ENCODE measurements at places on chromosomes 13 and 19. TPM values are rescaled to one million over a fixed set of nuclear protein-coding genes. Genes with fewer than 3 reads are reported as not detected.

- no peak for DNase-seq
Observed at GRCh38 chr13:76379341-76380105, 506.7 kb downstream of the KCTD12 start.

GRCh38 chr13:37101201-37101600 lies 4.3 kb downstream of the CSNK1A1L start:
- DNase-seq, result no peak

- DNase-seq, result no peak
Observed at GRCh38 chr13:60617991-60618733, 221.1 kb downstream of the TDRD3 start.

- no peak for DNase-seq
Observed at GRCh38 chr13:33078263-33078662, 62.0 kb downstream of the KL start.

DNA sequence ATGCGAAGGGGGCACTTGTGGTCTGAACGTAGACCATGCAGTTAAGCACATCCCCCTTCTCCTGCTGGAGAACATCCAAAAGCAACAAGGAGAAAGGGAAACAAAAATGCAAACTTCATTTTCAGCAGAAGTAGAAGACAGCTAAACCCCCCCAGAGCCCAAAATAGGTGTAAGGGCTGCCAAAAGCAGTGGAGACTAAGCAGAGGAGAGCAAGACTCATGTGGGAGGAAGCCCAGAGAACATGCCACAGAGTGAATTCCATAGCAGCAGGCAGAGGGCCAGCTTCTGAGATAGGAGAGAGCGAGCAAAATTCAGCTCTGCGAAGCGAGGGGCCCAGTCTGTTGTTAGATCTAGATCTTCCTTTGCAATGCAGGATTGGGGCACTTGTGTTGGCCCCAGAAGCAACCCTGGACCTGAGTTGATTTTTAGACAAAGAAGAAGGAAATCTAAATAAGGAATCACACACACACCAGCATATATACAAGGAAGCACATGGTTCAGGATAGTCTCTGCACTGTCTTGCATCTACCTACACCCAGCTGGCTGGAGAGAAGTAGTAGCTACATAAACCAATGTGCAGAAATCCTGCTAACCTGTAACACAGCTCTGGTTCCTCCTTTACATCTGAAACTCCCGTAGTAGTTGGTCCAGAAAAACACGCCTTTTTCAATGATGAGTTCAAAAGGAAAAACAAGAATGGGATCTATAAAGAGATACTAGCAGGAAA lies 199.6 kb downstream of the SPRY2 start:
- peak; percentile 37 for DNase-seq

GRCh38 chr13:58767566-58767965 lies 1136.0 kb downstream of the PCDH17 start:
- no peak for DNase-seq

DNA sequence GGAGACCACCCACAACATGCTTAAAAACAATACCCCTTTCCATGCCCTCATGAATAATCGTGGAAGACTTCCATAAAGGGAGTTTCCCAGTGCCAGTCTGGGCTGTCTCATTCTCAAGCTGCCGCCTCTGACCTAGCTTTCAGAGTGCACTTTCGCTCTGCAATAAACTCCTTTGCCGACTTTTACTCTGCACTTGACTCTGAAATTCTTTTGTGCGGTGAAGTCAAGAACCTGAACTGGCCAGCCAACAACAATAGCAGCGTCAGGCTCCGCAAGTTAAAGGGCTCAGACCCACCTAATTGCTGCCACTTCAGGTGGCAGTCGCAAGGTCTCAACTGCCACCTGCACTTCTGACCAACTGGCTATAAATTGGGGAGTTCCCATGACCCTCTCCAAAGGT lies 10.3 kb upstream of the LEUTX start:
- DNase-seq, result no peak

GRCh38 chr13:98994080-98994479 lies 16.2 kb upstream of the DOCK9 start:
- no peak for DNase-seq

GRCh38 chr19:33647146-33647545 lies 25.4 kb downstream of the CHST8 start:
- DNase-seq, result no peak

DNA sequence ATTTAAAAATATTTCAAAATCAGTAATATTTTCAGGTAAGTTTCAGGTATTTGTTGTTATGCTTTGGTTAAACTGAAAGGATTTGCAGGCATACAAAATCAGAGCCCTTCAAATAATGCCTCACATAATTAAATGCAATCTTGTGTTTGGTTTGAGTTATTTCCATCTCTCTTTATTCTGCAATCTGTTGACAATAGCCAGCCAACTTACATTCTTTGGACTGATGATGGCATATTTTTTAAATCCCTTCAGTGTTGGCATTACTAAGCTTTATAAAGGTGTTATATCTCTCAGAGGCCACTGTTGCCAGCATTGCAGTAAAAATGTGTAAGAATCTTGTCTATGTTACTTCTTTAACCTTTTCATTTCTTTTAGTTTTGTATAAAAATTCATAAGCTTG lies 257.2 kb upstream of the RFC3 start:
- no peak for DNase-seq

- DNase-seq, result no peak
Observed at GRCh38 chr13:61727767-61728166, 312.1 kb upstream of the PCDH20 start.

DNA sequence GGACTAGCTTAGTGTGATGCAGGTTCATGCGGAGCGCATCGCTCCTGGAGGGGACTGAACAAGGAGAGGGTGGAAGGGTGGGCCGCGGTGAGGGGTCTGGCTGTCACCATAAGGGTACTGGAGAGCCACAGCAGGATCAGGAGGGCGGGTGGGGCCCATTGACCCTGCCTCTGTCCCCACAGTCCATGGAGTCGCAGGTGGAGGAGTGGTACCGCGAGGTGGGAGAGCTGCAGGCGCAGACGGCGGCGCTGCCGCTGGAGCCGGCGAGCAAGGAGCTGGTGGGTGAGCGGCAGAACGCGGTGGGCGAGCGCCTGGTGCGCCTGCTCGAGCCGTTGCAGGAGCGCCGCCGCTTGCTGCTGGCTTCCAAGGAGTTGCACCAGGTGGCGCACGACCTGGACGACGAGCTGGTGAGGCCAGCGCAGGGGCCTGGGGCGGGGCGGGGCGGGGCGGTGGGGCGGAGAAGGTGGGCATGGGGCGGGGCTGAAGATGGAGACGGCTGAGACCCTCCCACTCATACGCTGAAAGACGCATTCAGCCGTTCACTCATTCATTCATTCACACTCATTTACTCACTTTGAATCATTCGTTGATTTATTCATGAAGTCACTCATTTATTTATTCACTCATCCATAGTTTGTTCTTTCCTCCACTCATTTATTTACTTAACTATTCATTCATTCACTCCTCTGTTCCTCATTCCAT lies 27.5 kb upstream of the SHKBP1 start:
- peak; percentile 79 for DNase-seq

DNA sequence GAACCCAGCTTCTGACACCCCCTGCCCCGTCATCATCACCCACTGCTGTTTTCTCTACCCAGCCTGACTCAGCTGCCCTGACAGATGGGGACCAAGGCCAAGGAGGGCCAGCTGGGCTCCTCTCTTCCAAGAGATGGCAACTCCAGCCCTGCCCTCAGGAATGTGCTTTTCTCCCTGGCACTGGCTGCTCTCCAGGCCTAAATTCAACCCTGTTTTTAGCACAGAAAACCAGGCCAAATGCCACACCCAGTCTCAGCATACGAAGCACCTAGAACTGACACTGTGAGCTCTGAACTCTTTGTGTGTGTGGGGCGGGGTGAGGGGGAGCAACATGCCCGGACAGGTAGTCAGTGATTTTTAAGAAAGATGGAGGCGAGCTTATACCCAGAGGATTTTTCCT lies 23.4 kb upstream of the IGFL1 start:
- no peak for DNase-seq

DNA sequence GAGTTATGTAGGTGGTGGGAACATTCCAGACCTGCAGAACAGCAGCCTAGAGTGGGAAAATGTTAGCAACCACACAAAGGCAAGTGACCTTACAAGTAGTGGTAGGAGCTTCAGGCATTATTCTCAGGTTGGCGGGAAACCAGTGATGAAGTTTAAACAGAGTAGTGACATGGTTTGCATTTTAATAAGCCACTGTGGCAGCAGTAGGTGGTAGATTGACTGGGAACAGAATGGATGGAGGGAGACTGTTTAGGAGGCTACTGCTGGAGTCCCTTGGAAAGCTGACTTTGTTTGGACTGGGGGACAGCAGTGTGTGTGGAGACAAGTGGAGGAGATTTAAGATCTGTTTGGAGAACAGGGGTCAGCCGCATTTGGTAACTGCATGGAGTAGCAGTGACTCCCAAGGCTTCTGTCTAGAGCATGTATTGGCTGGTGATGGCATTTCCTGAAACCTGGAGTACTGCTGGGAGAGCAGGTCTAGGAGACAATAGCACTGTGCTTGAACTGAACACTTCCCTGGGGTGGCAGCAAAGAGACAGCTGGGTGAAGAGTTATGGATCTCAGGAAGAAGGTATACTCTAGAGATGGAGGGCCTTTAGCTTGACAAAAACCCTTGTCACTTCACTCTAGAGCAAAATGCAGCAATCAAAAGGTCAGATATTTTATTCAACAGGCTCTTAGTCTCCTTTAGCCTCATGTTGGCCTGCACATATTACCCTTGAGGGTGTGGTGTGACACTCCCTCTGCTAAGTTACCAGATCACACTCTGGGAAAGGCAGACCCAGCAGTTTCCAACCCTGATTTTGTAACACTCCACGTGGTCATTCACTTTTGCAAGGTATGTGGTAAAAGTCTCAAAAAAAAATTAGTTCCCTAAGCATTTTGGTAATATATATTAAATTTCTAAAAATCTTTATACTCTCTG lies 70.3 kb downstream of the DHRS12 start:
- DNase-seq, result no peak

DNA sequence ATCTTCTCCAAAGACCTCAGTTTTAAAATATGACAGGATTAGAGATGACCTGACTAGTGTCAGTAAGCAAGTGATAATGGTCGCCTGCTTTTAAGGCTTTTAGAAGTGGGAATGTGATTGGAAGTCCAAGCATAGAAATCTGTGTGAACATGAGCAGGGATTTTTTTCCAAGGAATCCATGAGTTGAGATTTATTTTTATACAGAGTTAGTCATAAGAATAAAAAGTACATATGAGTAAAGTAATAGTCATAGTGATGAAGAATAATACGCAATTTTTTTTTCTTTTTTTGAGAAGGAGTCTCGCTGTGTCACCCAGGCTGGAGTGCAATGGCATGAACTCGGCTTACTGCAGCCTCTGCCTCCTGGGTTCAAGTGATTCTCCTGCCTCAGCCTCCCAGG lies 1.6 kb downstream of the ZNF546 start:
- no peak for DNase-seq

DNA sequence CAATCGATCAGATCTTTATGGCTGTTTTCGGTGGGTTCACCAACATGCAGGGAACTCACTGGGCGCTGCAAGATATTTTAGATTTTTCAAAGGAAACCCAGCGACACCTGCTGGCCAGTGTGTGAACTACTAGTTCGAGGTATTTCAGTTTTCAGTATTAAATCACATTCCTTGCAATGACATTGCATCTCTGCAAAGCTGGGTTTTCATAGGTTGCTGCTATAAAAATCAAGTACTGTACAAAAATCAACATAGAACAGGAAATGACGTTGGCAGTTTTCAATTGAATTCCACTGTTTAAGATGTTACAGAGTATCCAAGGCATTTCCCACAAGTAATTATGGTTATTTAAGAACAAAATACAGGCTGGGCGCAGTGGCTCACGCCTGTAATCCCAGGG lies 17.6 kb downstream of the LIG1 start:
- peak; percentile 64 for DNase-seq

GRCh38 chr19:41133260-41133659 lies 19.0 kb downstream of the CYP2F1 start:
- no peak for DNase-seq

GRCh38 chr19:12092065-12092867 lies 27.7 kb downstream of the ZNF844 start:
- DNase-seq, result peak; percentile 87

GRCh38 chr19:5717215-5717935 lies 2.6 kb downstream of the LONP1 start:
- no peak for DNase-seq

- DNase-seq, result no peak
Observed at GRCh38 chr19:9000933-9001332, 9.3 kb downstream of the MUC16 start.

GRCh38 chr19:4172861-4173473 lies 9.4 kb downstream of the SIRT6 start:
- peak; percentile 34 for DNase-seq

DNA sequence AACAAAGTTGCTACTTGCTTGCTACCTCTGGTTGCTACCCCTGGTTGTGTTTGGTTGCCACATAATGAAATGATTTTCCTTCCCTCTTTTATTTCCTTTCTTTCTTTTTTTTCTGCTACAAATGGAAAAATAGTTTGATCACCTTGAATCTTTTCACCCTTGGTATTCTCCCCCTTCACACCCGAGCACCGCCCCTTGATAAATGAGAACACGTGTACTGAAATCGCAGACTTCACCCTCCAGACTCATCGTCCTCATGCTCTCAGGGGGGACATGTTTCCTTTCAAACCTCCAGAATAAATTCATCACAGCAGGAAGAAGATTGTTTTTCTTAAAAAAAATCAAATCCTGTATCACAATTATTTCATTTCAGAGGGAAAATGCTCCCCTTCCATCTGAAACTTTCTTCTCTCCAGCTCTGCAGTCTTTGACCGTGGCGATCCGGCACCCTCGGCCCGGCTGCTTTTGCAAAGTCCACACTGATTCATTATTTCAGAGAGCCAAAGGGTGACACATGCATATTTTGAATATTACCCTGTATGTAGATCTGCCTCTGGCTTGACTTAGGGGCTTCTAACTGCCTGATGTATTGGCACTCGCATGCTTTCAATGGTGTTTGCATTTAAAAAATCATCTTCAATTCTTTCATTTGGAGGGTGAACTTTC lies 222.6 kb upstream of the MAB21L1 start:
- no peak for DNase-seq

- DNase-seq, result no peak
Observed at GRCh38 chr19:50419580-50420035, 870 bp downstream of the SPIB start.

DNA sequence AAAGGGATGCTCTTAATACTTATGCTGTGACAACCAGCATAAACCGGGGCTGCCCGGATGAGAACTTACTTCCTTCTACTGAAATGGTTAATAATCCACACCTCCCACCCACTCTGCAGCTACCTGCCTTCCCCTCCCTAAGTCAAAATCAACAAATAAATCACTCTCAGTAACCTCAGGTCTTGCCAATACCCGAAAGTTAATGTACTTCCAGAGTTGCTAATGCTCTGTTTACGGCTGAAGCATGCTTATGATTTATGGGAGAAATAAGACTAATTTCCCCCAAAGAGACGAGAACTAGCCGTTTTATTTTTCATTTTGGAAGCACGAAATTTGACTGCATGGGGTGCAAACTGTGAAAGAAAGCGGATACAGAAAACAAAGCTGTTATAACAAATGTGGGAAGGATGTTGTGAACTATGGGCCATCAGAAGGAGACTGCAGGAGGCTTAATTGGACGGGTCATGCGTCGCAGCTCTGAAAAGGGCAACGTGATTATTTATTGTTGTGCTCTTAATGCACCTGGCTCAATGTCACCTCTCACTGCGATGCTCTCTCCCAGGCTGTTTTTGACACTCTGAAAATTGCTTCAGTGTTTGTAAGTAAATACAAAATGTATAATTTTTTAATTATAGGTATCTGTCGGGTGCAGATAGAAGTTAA lies 114.0 kb upstream of the SLC7A1 start:
- DNase-seq, result no peak

GRCh38 chr13:76874479-76874878 lies 11.7 kb downstream of the KCTD12 start:
- no peak for DNase-seq

FFAR1 gene
- total RNA-seq, result 1.6 TPM

ACER1 gene
- total RNA-seq, result not detected

C1QTNF9 gene
- 0.78 TPM for total RNA-seq

MEIS3 gene
- total RNA-seq, result 2.3 TPM

AP1M2 gene
- 25.7 TPM for total RNA-seq

SIX5 gene
- 60.3 TPM for total RNA-seq

SIGLEC6 gene
- total RNA-seq, result not detected

Data from body of pancreas (tissue), 4 donors.